Stimulated activated CD8-positive, alpha-beta memory T cell treated with anti-CD3 and anti-CD28 coated beads, Interleukin-15, amount 100 ng/mL, for 48 hours (primary cell): ENCODE measurements at places on chromosomes 5 and 9.

GRCh38 chr5:103244398-103244797, 14.2 kb upstream of the MACIR start:
- DNase-seq: no peak

DNA sequence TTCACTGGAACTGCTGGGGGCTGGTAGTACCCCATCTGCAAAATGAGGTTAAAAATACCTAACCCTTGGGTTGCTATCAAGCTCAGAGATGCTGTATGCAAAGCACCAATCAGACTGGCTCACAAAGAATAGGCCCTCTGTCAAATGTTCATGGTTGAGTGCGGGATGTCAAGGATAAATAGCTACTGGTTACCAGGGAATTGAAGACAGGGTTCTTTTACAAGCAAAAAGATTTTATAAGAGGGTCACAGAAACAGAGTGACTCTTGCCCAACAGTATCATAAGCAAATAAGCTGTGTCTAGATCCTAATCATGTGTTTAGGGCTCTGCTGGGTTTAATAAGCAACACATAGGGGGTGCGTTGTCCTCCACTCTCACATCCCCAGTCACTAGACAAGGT, 11.9 kb downstream of the SYK start:
- DNase-seq: no peak

DNA sequence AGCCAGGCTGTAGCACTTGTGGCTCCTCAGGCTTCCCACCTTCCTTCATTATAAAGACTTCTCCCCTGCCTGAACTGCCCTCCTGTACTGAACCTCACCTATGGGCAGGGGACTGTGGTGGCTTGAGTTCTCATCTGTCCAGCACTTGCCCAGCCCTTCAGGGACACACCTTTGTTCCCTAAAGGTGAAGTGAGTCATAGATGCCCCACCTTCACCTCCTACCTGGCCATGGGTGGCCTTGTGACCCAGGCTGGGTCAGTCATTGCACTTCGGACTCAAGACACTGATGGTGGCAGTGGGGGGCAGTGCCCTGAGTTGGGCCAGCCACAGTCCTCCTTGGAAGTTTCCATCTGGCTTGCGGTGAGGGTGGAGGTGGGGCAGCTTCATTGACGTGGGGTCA, 26.1 kb upstream of the PSD2 start:
- no peak for DNase-seq

GRCh38 chr5:38104497-38105230, 153.7 kb upstream of the EGFLAM start:
- no peak for DNase-seq

DNA sequence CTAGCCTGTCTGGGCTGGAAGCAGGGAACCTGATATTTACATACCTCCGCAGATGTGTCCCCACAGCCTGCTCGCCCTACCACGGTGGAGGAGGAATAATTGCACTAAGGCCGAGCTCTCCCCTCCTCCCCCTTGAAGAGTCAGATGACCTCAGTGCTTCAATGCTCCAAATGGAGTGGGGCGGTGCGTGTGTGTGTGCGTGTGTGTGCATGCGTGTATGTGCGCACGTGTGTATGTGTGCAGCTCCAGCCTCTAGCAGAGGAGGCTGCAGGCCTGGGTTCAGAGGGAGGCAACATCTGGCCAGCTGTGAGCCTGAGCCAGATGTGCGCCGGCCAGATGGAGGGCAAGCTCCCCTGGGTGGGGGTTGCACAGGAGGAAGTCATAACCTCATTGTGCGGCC, 90.5 kb downstream of the NRG2 start:
- no peak for DNase-seq

GRCh38 chr9:134168757-134169550, 4.6 kb upstream of the RNU6ATAC start:
- DNase-seq: no peak

DNA sequence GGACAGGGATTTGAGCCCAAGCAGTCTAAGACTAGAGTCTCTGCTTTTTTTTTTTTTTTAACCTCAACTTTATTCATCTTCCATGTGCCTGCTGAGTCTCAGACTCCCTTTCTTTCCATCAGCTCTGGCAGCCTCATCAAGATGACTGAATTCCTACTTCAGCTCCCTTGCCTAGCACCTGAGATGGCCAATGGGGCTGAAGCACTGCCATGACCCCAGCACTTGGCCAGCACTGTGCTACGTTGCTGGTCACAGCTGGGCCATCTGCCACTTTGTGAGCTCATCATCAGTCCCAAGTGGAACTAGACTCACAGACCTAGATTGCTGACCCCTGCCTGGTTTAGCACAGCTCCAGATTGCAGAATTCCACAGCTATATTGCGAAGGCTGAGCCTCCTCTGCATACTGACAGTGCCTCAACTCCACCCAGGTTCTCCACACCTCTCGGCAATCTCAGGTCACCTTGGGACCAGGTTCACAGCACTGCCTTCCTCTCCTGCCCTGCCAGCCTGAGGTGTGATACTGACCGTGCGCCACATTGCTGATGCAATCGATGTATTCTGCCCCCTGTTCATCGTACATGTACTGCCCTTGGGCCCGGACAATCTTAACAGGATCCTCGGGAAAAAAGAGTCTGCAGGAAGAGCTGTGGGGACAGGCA, 1.6 kb downstream of the PHYKPL start:
- no peak for DNase-seq

GRCh38 chr5:74056789-74057164, 430.8 kb downstream of the ARHGEF28 start:
- DNase-seq: no peak

DNA sequence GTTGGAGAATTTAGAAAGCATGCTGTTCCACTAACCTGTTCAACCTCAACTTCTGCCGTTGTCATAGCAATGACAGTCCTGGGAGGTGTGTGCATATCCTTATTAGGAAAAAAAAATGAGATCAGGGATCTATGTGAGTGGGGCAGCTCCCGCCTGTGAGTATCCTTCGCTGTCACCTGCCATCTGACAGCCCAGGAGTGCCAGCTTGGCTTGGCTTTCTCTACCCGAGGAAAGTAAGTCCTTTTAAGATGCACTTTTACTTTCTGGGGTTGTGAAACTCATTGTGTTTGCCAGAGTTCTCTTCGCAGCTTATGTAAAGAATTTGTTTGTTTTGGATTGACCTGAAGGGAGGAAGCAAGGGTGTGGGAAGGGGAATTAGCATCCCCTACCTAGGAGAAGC, 21.8 kb downstream of the PCDHAC2 start:
- DNase-seq: no peak

DNA sequence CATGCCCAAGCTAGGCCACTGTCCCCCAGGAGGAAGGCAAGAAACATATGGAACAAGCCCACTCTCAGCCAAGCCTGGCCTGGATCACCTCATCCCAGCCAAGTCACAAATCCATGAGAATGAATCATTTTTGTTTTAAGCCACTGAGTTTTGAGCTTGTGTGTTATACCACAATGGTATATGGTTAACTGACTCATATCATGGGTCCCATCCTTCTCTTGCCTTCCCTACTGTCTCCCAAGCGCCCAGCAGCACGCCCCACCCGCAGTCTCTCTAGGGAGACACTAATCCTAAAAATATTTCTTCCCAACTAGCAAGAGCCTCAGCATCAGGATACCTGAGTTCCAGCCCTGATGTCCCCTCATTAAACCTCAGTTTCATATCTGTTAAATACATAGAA, 248.1 kb downstream of the CDK5RAP2 start:
- no peak for DNase-seq

DNA sequence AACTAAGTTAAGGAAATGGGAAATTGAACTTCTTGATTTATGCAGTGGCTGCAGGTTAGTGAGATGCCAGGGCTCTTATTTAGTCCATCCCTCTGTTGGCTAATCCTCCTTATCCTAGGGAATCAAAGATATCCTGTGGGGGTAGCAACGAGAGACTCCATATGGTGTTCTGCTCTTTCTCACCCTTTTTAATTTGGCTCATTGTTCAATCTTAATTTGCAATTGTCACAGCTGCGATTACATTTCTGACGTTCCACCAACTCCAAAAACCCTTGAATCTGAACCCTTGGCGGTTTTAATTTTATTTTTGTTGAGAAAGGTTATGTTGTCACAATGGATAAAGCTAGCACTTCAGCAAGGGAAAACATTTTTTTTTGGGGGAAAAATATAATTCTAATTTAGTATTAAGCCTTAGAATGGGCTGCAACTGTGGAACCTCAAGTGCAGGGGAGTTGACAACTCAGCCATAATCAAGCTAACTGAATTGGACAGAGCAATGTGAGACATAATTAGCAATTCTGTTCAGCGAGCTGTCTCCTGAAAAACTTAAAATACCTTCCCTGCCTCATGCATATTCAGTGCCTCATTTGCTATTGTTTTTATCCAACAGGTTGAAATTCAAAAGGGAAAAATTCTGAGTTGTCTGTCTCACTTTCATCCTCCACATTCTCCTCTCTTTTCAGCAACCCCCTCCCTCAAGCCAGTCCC, 91.3 kb downstream of the MAT2B start:
- DNase-seq: no peak

DNA sequence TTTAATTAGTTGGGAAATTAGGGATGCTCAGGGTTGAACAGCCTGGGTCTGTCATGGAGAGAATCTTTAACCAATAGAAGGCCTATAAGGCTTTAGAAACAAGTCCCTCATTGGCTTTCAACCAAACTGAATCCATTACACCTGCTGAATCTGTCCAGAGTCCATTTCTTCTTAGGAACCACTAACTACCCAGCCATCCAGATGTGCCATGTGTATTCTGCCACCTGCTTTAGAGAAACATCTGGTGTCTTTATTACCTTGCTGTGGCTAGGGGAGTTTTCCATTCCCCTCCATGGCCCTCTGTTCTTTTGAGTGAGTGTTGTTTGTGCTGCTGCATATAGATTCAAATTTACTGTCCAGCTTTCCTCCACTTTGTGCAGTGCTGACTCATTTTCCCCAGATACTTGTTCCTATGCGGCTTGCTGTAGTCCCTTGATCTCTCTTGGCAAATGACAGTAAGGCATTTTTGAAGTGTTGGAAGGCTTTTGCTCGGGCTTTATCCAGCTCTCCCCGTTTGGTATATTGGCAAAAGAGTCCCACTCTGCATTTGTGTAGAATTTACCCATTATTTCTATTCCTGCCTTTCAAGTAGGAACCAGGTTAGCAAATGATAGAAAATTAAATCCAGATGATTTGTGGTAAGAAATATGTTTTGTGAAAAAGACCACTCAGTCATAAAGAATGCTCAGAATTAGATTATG, 54.6 kb downstream of the NLN start:
- DNase-seq: no peak

DNA sequence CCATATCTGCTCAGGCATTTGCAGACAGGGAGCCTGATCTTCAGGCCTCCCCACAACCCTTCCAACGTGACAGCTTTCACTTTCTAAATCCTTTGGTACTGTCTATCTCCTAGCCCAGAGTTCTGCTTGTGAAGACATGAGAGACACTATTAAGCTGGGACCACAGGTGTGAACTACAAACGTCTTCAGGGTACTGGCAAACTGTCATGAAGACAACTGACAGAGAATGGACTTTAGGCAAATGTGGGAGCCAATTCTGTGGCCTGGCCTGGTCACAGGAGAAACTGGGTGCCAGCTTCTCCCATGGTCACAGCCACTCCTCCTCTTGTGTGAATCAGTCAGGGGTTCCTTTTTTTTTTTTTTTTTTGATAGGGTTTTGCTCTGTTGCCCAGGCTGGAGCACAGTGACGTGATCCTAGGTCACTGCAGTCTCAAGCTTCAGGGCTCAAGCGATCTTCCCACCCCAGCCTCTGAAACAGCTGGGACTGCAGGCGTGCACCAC, 10.4 kb downstream of the TRIM14 start:
- no peak for DNase-seq

DNA sequence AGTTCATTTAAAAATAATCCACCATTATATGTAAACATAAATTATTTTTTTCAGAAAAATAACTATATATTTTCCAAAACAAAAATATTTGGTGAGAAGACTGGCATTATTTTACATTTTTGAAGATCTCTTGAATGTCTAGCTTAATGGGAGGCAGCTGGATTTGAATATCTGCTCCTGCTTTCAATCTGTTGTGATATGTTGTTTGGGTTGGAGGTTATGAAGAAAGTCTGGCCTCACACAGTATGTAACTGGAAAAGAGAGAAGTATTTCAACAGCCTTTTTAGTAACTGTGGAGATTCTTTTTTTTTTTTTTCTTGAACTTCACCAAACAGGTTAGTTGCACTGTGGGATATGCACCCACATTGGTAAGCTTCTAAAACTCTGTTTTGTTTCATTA, 84.7 kb upstream of the SLIT3 start:
- no peak for DNase-seq

GRCh38 chr5:148973455-148973854, 89.4 kb downstream of the SH3TC2 start:
- no peak for DNase-seq

DNA sequence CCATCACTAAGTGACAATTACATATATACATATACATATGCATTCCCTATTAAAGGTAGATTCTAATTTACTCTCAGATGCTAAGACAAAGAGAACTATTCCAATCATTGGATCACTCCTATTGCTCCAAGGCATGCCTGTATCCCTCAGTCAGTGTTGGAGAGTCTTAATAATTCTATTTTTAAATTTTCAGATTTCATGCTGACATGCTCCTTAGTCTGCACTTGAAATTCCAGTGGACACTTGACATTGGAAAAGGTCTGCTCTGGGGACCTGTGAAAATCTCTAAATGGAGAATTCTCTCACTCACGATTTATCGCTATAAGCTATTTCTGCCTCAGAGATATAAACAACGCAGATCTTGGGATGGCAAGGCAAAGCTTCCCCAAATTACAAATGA, 3.9 kb upstream of the FUBP3 start:
- DNase-seq: no peak

DNA sequence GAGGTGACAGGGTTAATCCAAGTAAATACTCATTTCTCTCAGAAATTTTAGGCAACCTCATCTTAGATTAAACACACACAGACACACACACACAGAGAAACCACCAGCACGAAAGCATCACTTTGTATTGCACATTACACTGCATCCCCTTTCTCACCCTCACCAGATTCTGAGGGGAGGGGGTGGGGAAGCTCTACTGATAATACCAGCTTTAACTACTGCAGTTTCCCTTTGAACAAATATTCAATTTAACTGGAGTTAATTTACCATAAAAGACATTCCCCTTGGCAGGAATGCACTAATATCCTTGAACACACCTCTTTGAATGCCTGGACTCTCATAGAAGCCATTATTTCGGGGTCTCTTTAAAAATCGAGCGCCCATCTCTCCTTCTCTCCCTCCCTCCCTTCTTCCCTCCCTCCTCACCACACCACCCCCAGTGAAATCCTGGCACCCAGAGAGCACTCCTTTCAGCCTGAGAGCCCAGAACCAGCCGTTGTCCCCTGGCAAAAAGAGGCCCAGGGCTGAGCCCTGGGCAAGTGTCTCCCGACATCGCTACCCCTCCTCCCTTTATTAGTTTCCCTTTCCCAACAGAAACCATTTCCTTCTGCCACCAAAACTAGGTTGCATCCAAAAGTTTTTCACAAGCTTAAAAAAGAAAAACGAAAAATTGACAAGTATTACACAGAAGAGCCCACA, 2.8 kb upstream of the NFIB start:
- no peak for DNase-seq
